ENCODE measurements at places on chromosomes 1 and 21. TPM values are rescaled to one million over a fixed set of nuclear protein-coding genes. Genes with fewer than 3 reads are reported as not detected.
A peak's percentile ranks its signal among the peaks of the same experiment; 100 is the strongest.

The PCP4L1 gene
- not detected for total RNA-seq

The FAM151A gene
- not detected for total RNA-seq

The SMPDL3B gene
- total RNA-seq: 0.62 TPM

The DIO1 gene
- not detected for total RNA-seq

The DCST2 gene
- total RNA-seq: not detected

The CLCA2 gene
- not detected for total RNA-seq

The YOD1 gene
- total RNA-seq: 12.6 TPM

The SRM gene
- total RNA-seq: 176 TPM

The TIAM1 gene
- total RNA-seq: 14.3 TPM

The CRP gene
- not detected for total RNA-seq

The PDC gene
- total RNA-seq: not detected

The LIPI gene
- total RNA-seq: 123 TPM

The C1orf50 gene
- 13.1 TPM for total RNA-seq

The FCRL4 gene
- not detected for total RNA-seq

GRCh38 chr1:68347415-68347814, 102.3 kb downstream of the RPE65 start:
- DNase-seq: no peak

- DNase-seq: peak; percentile 35
Observed at GRCh38 chr1:77540501-77541161, 141.8 kb downstream of the ZZZ3 start.

- no peak for DNase-seq
Observed at GRCh38 chr1:58814251-58815068, 30.6 kb upstream of the JUN start.

DNA sequence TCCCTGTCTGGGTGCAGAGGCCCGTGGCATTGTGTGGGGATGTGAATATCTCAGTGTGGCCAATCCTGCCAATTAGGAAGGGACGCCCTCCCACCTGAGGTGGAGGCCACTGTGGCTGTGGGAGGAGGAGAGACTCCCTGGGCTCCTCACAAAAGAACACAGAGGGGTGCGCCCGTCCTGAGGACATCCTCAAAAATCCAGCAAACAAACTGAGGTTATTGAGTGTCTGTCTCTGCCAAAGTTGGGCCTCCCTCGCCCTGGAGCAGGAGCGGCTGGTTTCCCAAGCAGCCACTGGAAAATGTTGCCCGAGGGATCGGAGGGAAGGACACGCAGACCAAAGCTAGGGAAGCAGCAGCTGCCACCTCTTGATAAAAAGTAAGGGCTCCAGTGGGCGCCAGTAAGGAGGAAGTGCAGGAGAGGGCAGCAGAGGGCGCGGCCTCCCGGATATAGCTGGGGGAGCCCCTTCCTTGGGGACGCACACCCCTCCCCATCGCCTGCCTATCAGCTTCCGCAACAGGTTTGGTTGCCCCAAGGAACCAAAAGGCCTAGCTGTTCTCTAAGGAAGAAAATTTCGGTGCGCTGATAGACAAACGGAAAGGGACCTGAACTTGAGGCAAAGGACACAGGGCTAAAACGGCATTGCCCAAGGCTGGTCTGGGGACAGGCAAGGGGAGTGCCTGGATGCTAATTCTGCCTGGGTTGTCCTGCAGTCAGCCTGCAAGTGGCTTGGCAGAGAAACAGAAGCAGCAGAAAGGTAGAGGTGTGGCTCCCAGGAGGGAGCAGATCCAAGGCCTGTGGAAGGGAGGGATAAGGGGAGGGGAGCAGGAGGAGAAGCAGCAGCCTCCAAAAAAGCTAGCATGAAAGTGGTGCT, 1.7 kb upstream of the GRIK3 start:
- DNase-seq: no peak

- no peak for DNase-seq
Observed at GRCh38 chr1:27569088-27569460, 34.9 kb downstream of the AHDC1 start.

- DNase-seq: peak; percentile 53
Observed at GRCh38 chr1:59290193-59290949, 6.5 kb upstream of the FGGY start.

GRCh38 chr1:58983633-58984245, 199.9 kb upstream of the JUN start:
- DNase-seq: no peak

GRCh38 chr1:226110249-226111097, 48.0 kb downstream of the H3-3A start:
- peak; percentile 60 for DNase-seq

- peak; percentile 88 for DNase-seq
Observed at GRCh38 chr1:161098210-161099068, at the start of gene KLHDC9. TSS of gene KLHDC9 (plus strand) at chr1:161098361. CDS start at chr1:161098536, 175 bp downstream.

DNA sequence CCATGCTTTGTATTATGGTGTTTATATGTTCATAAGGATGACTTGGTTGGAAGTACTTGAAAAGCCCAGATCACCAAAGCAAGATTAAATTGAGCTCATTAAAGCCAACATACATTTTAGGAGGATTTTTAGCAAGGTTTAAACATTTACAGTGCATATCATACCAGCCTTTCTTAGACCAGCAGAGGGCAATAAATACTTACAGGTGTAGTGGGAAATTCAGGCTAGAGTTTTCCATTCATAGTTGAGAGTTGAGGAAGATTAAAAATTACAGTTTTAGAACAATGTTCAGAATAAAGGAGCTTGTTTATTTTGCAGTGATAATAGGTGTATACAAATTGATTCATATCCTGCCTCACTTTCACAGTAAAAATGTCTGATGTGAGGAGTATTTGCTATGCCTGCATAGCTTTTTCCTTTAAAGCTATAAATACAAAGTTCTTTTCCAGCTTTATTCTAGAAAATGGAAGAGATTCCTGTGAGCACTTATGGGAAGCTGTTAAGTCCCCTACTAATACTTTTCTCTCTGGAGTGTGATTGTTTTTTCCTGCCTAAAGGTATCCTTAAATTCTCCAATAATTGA, 35.3 kb downstream of the DTL start:
- peak; percentile 32 for DNase-seq

GRCh38 chr1:218324226-218324580, 20.9 kb upstream of the TGFB2 start:
- DNase-seq: no peak

DNA sequence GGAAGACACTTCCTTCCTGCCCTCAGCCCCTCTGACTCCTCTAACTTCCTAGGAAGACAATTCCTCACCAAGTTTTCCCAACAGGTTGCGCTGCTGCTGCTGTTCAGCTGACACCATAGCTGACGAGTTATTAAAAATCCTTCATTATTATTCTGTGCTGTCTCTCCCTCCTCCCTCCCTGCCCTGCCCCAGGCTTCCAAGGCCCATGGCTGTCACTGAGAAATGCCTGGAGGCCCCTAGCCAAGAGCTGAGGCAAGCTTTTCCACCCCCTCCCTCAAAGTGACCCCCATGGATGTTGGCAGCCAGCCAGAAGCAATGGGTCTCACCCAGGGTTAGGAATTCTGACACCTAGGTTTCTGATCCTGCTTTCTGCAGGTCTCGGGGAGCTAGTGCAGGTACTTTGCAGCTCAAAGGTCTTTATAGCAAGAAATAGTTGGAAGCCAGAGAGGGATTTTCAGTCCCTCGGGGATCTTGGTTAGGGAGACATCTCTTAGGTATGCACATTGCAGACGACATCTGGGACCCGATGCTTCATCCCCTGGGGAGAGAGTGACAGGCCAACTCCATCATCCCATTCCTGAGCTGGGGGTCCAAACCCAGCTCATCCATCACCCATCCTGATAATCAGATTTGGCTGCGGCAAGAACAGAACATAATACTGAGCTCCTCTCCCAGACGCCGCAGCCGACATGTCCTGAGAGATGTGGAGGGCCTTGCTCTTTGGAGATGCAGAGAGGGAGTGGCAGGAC, 65.0 kb downstream of the KIRREL1 start:
- peak; percentile 33 for DNase-seq

DNA sequence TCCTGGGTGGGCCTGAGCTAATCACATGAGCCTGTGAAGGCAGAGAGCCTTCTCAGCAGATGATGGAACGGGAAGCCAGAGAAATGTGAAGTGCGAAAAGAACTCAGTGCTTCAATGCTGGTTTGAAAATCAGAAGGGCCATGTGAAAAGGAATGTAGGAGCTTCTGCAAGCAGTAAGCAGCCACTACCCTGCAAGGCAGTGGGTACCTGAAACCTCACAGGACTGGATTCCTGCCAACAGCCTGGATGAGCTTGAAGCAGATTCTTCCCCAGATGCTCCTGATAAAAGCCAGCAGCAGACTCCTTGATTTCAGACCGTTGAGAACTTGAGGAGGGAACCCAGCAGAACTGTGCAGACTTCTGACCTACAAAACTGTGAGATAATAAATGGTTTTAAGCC, 158.6 kb downstream of the SYT2 start:
- DNase-seq: peak; percentile 7

- DNase-seq: no peak
Observed at GRCh38 chr1:224762046-224762445, 145.9 kb downstream of the CNIH3 start.

DNA sequence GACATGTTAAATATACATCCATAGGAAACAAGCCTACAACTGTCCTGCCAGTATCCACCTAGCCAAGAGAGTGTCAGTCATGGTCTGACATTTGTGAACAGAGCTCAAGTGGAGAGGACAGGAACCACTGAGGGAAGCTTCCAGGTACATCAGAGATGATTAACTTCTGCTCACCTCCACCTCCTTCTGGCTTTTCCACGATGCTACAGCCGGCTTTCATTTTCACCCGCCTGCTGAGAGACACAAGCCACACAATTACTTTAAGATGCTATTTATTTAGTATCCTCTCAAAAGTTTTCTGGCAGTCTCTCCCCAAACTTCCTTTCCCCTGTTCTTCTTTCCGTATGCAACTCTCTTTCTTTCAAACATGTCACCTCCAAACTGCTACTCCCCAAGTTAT, 2.1 kb downstream of the ETV3 start:
- DNase-seq: no peak

DNA sequence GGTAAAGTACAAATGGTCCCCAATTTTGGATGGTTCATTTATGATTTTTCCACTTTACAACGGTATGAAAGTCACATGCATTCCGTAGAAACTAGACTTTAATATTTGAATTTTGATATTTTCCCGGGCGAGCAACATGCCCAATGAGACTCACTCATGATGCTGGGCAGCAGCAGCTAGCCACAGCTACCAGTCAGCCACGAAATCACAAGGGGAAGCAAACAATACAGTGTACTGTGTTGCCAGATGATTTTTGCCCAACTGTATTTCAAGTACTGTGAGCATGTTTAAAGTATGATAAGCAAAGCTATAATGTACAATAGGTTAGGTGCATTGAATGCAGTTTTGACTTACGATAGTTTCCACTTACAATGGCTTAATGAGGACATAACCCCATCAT, 266.8 kb downstream of the VAV3 start:
- DNase-seq: no peak

DNA sequence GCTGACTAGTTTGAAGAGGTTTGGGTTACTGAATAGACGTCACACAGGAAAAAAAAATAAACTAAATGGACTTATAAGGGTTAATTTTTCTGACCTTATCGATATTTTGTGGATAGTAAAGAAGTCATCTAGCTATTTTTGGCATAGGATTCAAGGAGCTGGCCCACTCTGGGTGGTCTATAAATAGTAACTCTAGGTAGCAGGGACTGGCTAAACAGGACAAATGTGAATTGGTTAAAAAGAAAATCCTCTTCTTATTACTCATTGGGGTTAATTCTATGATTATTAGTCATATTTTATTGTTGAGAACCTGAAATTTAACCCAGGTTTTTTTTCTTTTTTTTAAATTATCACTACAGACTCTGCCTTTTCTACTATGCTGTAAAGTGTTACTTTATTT, 61.7 kb downstream of the ATF6 start:
- DNase-seq: no peak

- no peak for DNase-seq
Observed at GRCh38 chr1:232897949-232898465, 52.4 kb upstream of the NTPCR start.

DNA sequence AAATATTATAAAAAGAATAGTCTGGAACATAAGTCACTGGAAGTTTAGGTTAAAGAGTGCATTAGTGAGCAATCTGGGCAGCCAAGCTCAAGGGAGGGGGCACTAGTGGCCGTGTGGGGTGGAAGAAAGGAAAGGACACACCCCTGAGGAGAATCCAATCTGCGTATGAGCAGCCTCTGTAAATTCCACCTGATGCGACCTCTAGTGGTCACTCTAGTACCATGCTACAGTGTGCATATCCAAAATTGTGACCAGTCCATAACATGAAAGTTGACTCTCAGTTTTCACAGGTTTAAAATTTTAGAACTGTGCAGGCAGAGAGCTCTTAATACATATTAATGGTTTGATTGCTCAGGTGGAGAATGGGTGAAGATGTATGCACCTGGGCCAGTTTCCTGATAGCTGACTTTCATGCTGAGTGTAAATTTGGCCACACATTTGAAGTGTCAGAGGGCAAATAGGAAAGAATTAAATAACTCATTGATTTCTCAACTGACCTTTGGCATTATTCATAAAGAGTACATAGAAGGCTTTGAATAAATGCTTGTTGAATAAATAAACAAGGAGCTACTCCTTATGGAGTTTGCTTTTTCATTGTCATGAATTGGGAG, 105.9 kb upstream of the C21orf91 start:
- peak; percentile 63 for DNase-seq

DNA sequence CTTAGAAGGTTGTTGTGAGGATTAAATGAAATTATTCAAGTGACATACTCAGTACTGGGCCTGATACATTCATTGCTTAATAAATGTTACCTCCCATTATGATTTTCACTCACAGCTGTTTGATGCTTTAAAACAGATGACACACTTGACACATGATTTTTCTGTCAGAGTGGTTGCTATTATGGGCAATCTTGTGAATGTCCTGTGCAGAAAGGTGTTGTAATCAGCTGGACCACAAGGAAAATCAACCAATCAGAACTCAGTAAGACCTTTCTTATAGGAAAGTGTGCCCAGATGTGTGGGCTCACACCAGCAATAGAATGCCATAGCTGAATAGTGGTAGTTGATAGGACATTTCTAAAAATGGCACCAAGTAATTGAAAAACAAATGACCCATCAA, 23.5 kb downstream of the GJA5 start:
- DNase-seq: no peak

- peak; percentile 63 for DNase-seq
Observed at GRCh38 chr1:172497230-172497629, 35.7 kb upstream of the SUCO start.

DNA sequence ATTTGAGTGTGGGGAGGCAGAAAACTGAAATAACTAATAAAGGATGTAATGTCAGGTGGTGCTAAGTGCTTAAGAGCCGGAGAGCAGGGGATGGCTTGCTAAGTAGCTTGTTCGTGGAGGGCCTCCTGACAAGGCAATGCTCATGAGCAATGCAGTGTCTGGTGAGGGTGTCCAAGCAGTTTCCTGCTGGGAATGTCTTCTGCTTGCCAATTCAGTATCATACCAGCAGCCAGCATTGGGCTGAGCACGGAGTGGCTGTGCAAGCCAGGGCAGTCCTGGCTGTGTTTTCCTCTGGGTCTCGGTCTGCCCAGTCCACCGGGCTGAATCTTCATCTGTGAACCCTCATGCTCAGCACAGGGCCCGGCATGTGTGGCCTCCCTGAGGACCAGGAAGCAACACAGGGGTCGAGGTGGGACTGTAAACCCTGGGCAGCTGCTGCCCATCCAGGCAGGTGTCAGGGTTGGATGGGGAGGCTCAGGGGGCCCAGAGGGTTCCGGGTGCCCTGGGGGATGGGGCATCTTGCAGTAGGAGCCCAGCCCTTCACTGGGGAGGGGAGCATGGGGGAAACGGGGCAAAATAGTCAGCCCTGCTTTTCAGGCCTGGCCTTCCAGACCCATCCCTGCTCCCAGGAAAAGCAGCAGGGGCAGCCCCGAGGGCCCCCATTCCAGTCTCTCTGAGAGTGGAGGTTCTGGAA, 27.5 kb downstream of the EDN2 start:
- no peak for DNase-seq

All from A673 (cell line).